ENCODE measurements at places on chromosomes 11 and 22.
A peak's percentile ranks its signal among the peaks of the same experiment; 100 is the strongest.

DNA sequence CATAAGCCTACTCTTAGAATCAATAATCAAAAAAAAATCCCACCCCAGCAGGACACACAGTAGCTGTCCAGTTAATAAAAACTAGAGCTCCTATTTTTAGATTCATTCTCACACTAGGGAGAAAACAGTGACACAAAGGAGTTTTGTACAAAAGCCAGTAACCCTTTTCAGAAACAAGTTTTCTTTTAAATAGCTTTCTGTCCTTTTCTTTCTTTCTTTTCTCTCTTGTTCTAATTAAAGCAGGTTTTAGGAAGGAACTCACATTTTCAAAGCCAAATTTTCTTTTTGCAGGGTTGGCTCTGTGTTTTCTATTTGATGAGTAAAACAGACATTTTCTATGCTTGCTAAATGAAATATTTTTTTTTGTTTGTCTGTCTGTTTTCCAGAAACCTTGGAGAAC lies 1390.7 kb downstream of the FAM181B start:
- no peak for DNase-seq

DNA sequence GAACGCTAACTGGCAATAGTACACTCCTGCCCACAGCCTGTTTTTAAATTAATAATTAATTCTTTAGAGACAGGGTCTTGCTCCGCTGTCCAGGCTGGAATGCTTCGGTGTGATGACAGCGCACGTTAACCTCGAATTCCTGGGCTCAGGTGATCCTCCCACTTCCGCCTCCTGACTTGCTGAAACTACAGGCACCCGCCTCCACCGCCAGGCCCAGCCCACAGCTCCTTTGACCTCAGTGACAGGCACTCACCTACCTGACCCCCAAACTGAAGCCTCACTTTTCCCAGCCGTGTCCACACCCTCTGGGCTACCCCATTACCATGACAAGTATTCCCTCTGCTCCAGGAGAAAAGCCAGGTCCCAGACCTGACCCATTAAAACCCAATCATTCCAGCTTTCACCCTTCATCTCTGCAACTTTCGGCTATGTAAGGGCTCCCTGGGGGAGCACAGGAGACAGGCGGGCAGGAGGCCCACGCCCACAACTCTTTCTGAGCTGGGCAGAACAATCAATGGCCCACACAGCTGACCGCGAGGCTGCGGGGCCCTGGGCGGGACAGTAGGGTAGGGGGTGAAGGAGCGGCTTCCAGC lies 730 bp downstream of the LMNTD2 start:
- no peak for DNase-seq

DNA sequence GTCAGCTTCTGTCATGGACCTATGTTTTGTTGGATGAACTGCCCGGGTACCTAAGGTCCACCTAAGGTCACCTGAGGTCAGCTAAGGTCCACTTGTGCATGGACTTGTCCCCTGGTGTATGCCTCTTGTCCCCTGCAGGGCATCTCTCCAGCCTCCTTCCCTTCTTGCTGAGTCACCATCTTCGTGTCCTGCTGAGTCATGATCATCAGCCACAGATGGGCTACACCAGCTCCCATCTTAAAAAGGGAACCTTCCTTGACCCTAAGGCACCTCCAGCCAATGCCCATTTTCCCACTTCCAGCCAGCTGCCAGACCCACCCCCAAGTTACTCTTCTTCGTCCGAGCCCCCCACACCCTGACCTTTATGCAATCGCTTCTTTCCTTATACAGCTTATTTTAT lies 544.9 kb downstream of the TBC1D22A start:
- no peak for DNase-seq

DNA sequence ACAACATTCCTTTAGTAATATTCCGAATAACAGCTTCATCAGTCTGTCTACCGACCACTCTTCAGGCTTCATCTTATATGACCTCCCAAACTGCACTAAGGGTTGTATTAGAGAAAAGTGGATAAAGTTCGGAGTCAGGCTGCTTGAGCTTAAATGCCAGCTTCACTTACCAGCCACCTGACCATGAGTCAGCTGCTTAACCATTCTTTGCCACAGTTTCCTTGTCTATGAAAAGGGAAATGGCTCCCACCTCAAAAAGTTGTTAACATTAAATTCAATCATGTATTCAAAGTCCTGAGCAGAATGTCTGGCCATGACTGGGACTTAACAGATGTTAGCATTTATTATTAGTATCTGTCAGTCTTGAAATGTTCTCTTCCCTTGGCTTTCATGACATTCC lies 20.9 kb downstream of the LIMK2 start:
- no peak for DNase-seq

- peak; percentile 67 for DNase-seq
These were observed 32.9 kb upstream of the SMIM38 start for GRCh38 chr11:69122630-69123431.

- DNase-seq = no peak
These were observed 57.2 kb downstream of the SPECC1L start for GRCh38 chr22:24327832-24328231.

- DNase-seq = peak; percentile 74
These were observed 96.9 kb downstream of the TRMU start for GRCh38 chr22:46432164-46433068.

GRCh38 chr11:116603728-116604323 lies 169.0 kb downstream of the BUD13 start:
- DNase-seq = no peak

- DNase-seq = no peak
These were observed 4.8 kb downstream of the P4HA3 start for GRCh38 chr11:74306435-74307175.

GRCh38 chr11:11958403-11959231 lies 49.8 kb downstream of the DKK3 start:
- no peak for DNase-seq

DNA sequence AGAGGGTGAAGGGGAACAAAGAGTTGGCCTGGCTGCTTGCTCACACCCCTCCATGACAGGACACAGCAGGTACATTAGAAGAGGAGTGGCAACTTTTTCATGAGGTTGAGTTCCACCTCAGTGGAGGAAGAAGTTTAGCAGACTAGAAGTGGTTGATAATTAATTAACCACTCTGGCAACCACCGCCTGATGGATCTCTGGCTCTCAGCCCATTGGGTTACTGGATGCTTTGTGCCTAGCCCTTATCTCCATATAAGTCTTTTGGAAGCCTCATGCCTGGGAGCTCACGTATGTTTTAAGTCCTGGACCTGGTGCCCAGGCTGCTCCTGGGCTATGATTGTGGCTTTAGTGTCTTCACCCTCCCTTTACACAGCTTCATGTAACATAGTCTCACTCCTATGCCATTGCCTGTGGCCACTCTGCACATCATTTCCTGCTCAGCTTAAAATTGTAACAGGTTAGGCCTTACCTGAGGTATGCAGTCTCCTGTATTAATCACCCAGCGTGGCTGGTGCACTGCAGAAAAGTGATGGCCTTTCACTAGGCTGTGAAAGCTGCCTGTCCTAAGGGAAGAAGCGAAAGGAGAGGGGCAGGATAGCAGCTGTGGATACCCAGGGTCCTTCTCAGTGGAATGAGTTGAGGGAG lies 72.7 kb upstream of the CRTAM start:
- DNase-seq = no peak

DNA sequence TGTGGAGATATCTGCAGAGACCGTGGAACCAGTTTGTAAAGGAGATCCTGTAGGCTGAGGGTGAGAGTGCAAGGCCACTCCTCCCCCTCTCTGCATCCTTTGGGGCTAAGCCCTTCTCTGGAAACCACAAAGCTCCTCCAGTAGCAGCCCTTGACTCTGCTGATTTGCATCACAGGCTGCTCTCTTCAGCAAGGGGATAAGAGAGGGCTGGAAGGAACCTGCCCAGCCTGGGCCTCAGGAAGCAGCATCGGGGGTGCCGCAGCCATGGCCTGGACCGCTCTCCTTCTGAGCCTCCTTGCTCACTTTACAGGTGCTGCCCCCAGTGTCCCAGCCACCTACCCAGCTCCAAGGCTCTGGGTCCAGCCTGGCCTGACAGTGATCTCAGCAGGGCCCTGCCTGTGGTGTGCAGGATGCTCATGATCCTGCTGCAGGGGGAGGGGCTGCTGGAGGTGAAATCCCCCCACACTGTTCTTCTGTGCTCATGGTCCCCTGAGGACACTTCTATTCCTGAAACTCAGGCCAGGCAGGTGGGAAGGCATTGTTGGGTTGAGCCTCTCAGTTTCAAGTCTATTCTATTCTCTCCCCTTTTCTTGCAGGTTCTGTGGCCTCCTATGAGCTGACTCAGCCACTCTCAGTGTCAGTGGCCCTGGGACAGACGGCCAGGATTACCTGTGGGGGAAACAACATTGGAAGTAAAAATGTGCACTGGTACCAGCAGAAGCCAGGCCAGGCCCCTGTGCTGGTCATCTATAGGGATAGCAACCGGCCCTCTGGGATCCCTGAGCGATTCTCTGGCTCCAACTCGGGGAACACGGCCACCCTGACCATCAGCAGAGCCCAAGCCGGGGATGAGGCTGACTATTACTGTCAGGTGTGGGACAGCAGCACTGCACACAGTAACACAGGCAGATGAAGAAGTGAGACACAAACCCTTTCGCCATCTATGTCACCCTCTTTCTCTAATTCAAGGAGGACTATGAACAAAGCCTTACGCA lies 68.5 kb upstream of the IGLL5 start:
- peak; percentile 77 for DNase-seq

DNA sequence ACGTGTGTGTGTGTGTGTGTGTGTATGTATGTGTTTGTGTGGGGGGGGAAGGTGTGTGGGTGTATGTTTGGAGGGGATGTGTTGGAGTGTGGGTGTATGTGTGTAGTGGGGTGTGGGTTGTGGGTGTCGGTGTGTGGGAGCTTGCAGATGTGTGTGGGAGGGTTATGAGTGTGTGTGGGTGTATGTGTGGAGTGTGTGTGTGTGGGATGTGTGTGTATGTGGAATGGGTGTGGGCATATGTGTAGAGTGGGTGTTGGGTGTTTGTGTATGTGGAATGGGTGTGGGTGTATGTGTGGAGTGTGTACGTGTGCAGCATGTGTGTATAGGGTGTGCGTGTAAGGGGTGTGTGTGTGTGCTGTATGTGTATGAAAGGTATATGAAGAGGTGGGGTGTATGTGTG lies 14.7 kb downstream of the STX3 start:
- DNase-seq = no peak

- no peak for DNase-seq
These were observed 7.5 kb downstream of the FXYD6 start for GRCh38 chr11:117868815-117869561.

- no peak for DNase-seq
These were observed 234.7 kb upstream of the CCDC90B start for GRCh38 chr11:83520849-83521248.

GRCh38 chr11:64720640-64721358 lies 2.2 kb downstream of the NRXN2 start:
- DNase-seq = no peak

DNA sequence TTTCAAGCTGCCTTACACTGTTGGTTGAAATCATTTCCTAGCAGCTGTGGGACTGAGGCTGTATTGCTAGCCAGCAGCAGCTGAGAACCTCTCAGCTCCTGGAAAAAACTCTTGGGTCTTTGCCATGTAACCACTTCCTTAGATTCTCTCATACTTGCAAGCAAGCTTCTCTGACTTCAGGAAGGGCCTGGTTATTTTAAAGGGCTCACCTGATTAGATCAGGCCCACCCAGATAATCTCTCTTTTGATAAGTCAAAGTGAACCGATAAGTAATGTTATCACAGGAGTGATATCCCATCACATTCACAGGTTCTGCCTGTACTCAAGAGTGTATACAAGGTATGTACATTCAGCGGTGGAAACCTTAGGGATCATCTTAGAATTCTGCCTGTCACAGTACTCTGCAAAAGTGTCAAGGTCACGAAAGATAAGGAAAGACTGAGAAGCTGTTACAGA lies 7.4 kb upstream of the CLPB start:
- no peak for DNase-seq

DNA sequence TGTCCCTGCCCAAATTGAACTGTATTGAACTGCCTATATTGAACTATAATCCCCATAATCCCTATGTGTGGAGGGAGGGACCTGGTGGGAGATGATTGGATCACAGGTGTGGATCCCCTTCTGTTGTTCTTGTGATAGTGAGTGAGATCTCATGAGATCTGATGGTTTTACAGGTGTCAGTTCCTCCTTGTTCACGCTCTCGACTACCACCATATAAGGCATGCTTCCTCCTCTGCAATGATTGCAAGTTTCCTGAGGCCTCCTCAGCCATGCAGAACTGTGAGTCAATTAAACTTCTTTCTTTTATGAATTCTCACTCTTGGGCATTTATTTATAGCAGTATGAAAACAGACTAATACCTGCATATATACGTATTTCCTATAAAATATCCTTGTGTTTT lies 206.5 kb upstream of the PDGFD start:
- DNase-seq = no peak

DNA sequence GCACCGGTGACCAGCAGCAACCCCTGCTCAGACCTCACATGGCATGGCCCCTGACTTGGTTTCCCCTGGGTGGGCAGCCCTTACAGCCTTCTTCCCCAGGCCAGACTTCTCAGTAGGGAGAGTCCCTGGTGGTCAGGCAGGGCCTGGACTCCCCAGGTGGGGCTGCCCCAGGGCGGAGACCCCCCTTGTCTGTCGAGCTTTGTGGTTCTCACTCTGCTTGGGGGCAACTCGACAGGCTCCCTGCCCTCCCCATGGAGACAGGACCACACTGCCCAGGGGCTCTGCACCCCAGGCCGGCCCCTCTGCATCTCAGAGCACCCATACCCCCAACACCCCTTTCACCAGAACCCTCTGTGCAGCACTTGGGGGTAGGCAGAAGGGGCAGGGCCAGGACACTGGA lies 87.7 kb downstream of the MORC2 start:
- no peak for DNase-seq

DNA sequence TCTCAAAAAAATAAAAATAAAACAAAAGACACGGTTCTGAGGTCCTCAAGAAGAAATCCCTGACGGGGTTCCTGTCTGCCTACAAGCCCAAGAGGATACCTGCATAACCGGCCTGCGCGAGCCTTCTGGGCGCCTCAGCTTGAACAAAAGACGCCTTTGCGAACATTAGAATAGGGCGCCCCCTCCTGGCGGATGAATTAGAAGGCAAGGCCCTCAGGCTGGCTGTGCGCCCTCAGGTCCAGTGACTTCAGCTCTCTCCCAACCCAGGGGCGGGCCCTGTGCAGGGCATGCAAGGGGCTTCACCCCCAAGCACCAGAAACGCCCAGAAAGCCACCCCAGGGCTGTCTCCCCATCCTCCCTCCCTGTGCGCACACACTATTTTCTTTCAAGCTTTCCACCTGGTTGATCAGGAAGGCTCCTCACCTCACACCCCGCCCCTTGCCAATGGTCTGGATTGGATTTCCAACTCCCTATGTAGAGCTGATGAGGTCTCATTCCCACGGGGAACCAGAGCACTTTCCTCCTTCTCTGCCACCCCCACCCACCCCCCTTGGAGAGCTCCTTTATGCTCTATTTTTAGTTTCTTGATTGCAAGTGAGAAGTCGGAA lies 273.3 kb downstream of the BUD13 start:
- DNase-seq = peak; percentile 67
